CD4-positive, alpha-beta T cell treated with Interleukin-1 beta for 1 hour (primary cell): ENCODE measurements at places on chromosomes 3 and 15.

DNA sequence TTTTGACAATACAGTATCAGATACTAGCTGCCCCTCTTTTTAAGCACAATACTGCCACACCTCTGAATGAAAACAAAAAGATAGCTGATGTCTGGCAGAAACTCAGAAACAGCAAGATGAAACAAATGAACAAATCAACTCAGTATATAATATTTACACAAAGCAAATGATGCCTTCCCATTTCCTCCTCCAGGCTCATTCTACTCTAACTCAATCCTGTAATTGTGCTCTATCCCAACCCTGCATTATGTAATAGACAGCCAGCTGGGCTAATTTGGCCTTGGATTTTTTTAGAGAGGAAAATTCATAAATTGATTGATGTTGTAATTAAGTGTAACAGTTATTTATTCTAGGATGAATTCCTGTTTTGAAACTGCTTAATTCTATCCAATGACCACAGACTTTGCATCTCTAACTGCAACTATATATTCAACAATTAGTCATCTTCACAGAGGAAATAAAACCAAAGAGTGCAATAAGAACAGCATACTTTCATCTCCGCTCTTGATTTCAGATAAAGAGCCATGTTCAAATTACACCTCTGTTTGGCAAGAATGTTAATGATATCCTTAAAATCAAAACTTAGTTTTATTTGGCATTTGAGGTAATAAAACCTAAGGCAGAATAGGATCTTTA, 6.1 kb downstream of the ATG3 start:
- DNase-seq, result no peak

- no peak for DNase-seq
These were observed 296.1 kb downstream of the RPLP1 start for GRCh38 chr15:69748576-69749185.

GRCh38 chr3:58029842-58030584, 21.8 kb downstream of the FLNB start:
- no peak for DNase-seq

DNA sequence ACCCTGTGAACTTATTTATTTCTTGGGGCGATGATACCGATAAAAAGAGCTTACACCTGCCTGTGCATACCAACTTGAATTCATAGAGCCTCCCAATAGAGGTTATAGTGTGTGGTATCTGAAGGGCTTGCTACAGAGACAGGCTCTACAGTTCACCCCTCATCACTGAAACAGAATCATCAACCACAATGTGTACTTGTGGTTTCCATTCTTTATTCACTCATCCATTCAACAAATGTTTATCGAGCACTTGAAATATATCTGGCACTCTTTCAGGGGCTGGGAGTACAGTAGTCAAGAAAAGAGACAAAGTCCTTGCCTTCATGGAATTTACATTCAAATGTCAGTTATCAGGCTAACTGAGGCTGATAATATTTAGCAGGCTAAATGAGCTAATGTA, 134.4 kb upstream of the SKOR1 start:
- DNase-seq, result no peak

- DNase-seq, result no peak
These were observed 723.9 kb upstream of the ZNF385D start for GRCh38 chr3:22474706-22475445.

GRCh38 chr3:147113293-147114044, 292.9 kb downstream of the ZIC4 start:
- DNase-seq, result no peak

DNA sequence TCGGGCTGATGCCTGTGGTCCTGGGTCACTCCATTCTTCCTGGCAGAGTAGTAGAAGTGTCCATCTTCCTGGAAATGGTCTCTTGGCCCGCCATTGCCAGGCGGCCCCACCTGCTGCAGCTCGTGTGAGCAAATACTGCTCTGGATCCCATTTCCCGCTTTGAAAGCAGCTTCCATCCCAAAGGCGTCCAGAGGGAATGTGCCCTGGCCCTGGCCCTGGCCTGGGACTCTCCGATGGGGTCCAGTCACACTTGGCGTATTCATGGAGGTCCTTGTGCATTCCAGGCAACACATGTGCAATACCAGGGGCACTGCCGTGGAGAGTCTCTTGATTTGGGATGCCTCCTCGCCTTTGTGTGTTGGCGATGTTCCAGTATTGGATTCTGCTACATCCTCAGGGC, 111.1 kb downstream of the SNRPN start:
- DNase-seq, result no peak

- no peak for DNase-seq
These were observed 299.9 kb upstream of the ADAMTS9 start for GRCh38 chr3:64987726-64988125.

- DNase-seq, result no peak
These were observed 189.3 kb downstream of the OPA1 start for GRCh38 chr3:193782276-193782647.

DNA sequence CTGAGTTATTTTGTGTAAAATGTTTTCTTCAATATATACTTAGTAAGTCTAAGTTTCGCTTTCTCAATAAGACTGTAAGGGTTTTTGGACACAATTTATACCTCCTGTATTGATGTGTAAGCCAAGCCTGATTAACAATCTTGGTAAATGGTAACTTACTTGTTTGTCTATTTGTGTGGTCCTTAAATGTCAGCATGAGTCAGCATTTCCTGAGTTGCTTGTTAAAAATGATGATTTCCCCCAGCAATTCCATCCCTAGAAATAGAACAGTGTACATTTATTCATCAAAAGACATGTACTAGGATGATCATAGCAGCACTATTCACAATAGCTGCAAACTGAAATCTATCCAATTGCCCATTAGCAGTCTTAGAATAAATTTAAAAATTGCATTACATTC, 53.4 kb upstream of the LRIG1 start:
- no peak for DNase-seq
